ENCODE measurements at places on chromosomes 11 and 22. TPM values are rescaled to one million over a fixed set of nuclear protein-coding genes. Genes with fewer than 3 reads are reported as not detected.

DNA sequence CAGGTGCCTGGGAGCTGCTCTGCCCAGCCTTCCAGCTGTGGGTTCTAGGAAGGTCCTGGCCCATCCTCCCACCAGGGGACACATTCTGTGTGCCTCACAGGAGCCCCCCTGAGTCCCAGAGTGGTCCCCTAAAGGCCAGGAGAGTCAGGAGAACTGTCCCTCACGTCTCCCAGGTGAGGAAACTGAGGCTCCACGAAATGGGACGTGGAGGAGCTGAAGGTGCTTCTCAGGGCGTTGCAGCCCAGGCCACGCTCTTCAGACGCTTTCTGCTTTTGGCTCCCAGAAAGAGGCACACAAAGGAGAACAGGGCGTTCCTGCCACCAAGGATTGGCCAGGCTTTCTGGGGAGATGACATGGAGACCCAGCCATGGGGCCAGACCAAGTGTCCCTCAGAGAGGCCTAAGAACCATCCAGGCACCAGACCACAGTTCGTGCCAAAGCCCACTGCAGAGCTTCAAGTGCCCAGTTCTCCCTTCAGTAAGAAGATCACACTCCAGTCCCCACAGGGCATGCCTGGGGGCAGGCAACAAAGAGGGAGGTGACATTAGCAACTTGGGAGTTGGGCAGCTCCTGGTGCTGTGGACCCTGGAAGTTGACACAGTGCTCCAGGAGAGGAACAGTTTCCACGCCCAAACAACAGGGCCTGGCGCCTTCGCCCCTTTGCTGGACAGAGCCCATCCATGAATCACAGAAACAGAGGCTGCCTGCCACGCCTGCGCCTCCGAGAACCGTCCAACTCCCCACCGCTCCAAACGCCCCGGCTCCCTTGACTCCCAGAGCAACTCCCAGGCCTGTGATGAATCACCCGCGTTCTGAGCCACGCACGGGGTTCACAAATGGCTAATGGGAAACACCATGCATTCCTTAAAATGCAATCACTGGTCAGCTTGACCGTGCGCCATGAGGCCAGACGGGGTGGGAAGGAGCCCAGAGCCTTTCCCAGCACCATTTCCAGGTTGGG lies 589.2 kb downstream of the BRD1 start:
- DNase-seq, result no peak

DNA sequence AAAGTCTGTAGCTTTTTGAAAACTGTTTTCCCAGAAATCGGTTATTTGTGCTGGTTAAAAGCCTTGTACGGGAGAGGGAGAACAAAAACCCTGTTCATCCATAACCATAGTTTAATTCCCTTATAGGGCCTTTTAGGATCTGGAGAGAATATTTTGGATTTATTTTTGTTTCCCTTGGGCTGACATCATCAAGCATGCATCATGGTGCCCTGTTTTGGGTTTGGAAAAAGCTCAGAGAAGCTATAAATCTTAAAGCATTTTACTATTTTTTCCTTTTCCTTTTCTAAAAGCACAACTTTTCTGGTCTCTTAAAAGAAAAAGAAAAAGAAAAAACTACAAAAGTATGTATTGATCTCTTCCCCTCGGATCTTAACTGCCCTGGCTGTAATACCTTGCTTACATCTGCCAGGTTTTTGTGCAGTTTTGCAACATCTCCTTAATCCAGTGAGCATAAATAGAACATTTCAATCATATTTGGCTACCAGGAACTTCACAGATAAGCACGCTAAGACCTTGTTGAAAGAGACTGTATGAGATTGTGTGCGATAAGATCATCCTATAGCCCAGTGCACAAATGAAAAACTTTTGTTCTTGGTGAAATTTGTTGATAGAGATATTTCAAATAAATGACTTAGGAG lies 88.0 kb downstream of the ZBTB16 start:
- DNase-seq, result no peak

DNA sequence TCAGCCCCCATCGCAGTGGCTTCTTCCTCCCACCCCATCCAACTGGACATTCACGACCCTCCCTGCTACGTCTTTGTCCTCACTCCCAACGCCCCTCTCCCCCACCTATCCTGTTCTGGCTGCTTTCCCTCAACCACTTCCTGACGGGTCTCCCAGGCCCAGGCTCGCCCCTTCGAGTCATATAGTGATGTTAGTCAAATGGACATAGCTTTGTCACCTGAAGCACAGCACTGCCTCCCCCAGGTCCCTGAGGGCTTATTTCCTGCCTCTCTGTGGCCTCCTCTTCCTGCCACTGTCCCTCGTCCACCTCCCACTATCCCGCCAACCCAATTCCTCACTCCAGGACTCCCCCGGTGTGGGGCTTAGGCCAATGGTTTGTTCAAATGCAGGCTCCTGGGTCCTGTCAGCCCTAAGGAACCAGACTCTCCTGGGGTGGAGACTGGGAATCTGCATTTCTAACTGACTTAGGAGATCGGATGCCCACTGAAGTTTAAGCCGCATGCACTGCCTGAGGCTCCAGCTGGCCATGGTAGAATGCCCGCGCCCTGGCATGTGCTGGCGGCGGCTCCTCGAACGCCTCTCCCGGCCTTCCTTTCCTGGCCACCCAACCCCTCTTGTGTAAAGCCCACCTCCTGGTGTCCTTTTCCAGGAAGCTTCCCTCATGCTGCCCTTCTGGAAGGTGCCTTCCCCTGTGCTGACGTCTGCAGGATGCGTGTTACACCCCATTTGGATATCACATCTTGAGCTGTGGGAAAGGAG lies 18.3 kb downstream of the SUN2 start:
- peak; percentile 18 for DNase-seq

DNA sequence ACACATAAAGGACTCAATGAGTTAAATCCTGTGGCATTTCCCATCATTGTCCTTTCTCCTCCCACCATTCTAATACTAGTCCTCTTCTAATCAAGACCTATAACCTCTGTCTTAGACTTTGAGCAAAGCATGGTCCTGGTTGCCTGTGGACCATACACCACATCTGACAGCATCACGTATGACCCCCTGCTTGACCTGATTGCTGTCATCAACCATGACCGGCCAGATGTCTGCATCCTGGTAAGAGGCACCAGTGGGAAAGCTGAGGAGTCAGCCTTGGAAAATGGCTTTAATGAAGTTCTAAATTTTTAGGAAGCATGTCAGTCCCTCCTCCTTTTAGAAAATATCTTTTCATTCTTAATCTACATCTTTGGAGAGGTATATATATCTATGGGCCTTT lies 25.8 kb downstream of the POLA2 start:
- DNase-seq, result no peak

- DNase-seq, result peak; percentile 76
Measured at GRCh38 chr22:30606455-30607299, at the start of gene TCN2. Gene TCN2 (plus strand): TSS chr22:30607174. CDS start chr22:30607332, 158 bp downstream.

DNA sequence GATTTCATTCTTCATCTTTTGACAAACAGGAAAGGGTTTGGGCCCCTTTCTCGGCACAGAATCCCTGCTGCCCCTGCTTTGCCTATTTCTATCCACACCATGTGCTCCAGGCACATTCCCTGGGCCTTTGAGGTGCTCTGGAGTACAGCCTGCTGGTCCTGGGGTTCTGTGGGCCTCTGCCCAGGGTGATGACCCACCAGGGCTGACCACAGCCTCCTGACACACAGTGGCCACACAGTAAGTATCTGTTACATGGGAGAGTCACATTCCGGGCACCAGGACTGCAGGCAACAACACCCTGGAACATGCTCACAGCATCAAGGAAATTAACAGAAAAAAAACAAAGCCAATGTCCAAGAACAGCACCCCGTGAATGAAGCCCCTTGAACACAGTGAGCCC lies 39.1 kb downstream of the SCUBE2 start:
- DNase-seq, result no peak

- no peak for DNase-seq
Measured at GRCh38 chr11:45209000-45209879, 62.8 kb downstream of the PRDM11 start.

- DNase-seq, result no peak
Measured at GRCh38 chr11:76251576-76251975, 45.3 kb upstream of the WNT11 start.

- no peak for DNase-seq
Measured at GRCh38 chr22:36871669-36872081, 10.9 kb downstream of the NCF4 start.

DNA sequence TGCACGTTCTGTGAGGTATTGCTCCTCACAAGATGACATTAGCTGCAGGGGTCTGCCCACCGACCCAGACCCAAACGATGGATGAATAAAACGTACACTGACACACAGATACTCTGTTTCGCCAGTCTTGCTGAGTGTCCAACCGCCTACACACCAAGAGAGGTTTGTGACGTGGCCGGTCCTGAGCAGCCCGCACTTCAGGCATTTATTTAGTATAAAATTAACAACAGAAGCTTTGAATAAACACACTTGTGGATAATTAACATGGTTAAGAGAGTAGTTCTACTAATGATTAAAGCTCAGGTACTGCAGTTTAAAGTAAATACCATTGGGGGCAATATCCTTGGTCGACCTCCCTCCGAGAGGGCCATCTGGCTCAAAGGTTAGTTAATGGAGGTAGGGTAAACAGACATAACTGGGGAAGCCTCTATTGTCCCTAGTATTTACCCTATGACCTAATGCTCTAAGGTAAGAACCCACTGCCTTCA lies 75.7 kb downstream of the CCDC83 start:
- no peak for DNase-seq

- no peak for DNase-seq
Measured at GRCh38 chr11:119298726-119299125, 18.2 kb downstream of the MCAM start.

- no peak for DNase-seq
Measured at GRCh38 chr11:72534371-72535193, 100.3 kb upstream of the CLPB start.

GRCh38 chr11:16863389-16863788 lies 124.9 kb downstream of the C11orf58 start:
- peak; percentile 26 for DNase-seq

DNA sequence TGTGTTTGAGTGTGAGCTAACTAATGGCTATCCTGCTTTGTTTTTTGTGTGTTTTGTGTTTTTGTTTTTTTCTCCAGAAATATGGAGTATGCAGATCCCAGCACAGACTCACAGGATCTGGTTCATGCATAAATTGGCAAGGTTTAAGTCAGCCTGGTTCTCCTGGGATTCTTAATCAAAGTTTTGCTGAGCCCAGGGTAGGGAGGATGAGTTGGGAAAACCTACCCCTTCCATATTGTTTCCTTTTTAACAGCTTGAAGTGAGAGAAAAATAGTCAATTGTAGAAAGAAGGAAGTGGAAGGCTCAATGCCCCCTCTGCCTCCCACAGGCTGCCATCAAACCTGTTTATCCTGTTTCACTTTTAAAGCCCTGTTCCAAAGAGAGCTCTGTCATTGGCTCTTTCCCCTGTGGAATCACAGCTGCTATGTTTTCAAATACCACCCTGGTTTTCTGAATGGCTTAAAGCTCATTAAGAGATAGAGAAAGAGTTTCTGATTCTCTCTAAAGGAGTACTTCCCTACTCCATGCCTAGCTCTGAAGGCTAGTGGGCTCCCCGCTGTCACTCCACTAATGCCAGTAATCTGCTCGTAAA lies 23.4 kb upstream of the CADM1 start:
- DNase-seq, result no peak

GRCh38 chr11:111688013-111688412 lies 78.2 kb downstream of the PPP2R1B start:
- DNase-seq, result no peak

GRCh38 chr22:20219667-20220628 lies 48.2 kb downstream of the RTN4R start:
- DNase-seq, result no peak

GRCh38 chr11:59416613-59417012 lies 9.6 kb downstream of the OR5A2 start:
- no peak for DNase-seq

DNA sequence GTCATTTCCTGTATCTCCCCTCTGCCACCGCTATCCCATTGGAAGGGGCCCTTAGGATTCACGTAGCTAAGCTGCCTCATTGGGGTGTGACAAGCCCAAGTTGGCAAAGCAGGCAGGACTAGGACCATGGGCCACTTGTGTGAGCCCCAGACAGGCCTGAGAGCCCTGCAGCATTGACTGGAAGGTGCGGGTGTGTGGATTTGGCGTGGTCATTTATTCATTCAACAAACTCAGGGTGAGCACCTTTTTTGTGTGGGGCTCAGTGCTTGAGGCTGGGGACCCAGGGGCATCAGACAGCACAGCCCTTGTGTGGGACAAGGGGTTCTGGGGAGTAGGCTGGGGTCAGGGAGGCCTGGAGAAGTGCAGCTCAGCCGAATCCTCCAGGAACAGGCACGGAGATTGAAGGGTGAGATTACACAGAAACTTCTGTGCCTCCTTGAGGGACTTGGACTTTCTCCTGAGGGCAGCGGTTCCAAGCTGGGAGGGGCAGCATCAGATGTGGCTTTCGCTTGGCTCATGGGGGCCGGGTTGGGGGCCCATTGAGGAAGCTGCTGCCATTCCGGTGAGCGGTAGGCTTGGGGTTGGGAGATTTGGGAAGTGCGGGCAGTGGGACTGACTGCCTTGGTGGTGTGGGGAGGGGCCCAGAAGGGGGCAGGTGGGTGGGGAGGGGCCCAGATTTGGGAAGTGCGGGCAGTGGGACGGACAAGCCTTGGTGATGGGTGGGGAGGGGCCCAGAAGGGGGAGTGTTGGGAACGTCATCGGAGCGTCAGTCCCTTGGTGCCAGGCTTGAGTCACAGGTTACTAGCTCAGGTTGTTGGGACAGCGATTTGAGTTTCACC lies 11.9 kb downstream of the MGAT3 start:
- no peak for DNase-seq

- DNase-seq, result no peak
Measured at GRCh38 chr11:62918531-62918930, 2.6 kb downstream of the CHRM1 start.

DNA sequence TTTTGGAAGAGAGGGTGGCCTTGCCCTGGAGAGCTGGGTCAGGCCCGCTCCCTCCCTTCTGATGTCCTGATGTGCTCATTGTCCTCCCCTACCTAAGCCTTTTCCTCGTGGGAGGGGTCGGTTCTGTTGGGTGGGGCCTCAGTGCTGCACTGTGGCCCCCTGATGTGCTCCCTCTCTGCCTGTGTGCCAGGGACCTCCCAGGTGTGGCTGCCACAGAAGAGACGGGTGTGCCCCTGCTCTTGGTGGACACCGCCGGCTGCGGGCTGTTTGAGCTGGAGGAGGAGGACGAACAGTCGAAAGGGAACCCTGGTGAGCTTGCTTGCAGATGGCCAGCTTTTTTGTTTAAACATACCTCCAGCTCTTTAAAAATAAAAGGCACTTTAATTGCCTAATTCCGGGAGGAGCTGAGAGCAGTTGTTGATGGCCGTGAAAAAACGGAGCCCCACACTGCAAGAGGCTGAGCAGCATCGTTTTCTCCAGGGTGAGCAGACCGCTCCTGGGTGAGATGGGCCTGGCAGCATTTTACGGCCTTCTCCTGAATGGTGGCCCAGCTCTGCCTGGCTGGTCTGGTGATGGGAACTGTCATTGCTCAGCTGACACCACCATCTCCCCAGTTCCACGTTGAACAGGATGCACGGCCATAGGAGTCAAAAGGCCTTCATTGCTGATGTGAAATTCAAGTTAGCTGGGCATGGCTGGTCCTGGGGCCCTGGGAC lies 30.1 kb downstream of the IGHMBP2 start:
- DNase-seq, result no peak

GRCh38 chr11:120339394-120339890 lies 3.2 kb downstream of the ARHGEF12 start:
- DNase-seq, result peak; percentile 42

GRCh38 chr22:41968601-41969000 lies 642 bp upstream of the SEPTIN3 start:
- peak; percentile 41 for DNase-seq

GRCh38 chr22:29907753-29908515 lies 25.0 kb downstream of the MTMR3 start:
- peak; percentile 87 for DNase-seq

The EFCAB6 gene
- total RNA-seq, result 1.7 TPM

The JAML gene
- total RNA-seq, result 2.5 TPM

The BIK gene
- total RNA-seq, result not detected

The MS4A14 gene
- 1.4 TPM for total RNA-seq

The APOBEC3B gene
- 1.5 TPM for total RNA-seq

The CYTH4 gene
- 15.3 TPM for total RNA-seq

The CHADL gene
- 7.7 TPM for total RNA-seq

The C11orf91 gene
- total RNA-seq, result 1.7 TPM

Data from left cardiac atrium (tissue), 4 donors.